ENCODE measurements at places on chromosomes 3 and 15. TPM values are rescaled to one million over a fixed set of nuclear protein-coding genes. Genes with fewer than 3 reads are reported as not detected.
A peak's percentile ranks its signal among the peaks of the same experiment; 100 is the strongest.

- DNase-seq = no peak
Measured at GRCh38 chr15:89068325-89068784, 19.9 kb upstream of the ABHD2 start.

GRCh38 chr3:196431181-196432136 is 768 bp downstream of the UBXN7 start:
- no peak for DNase-seq

GRCh38 chr3:51311055-51311454 is 74.0 kb upstream of the MANF start:
- no peak for DNase-seq

GRCh38 chr3:171569571-171570132 is 109.4 kb upstream of the TNIK start:
- DNase-seq = no peak

The HRH1 gene
- not detected for total RNA-seq

The P3H2 gene
- not detected for total RNA-seq

DNA sequence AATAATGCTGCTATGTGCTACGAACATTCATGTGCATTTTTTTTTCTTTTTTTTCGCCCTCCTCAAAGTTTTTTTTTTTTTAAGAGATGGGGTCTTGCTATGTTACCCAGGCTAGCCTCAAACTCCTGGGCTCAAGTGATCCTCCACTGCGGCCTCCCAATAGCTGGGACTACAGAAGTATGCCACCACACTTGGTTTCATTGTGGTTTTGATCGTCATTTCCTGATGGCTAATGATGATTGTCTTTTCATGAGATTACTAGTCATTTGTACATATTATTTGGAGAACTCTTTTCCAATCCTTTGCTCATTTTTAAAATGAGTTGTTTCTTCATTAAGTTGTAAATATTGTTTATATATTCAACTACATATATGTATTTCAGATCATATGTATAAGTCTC is 48.8 kb downstream of the FBXO22 start:
- no peak for DNase-seq

- DNase-seq = no peak
Measured at GRCh38 chr3:21752749-21753347, 1.8 kb upstream of the ZNF385D start.

GRCh38 chr3:158559504-158559903 is 11.5 kb upstream of the MLF1 start:
- no peak for DNase-seq

- DNase-seq = peak; percentile 53
Measured at GRCh38 chr3:156816091-156816793, 9.9 kb upstream of the LEKR1 start.

The LAMB2 gene
- total RNA-seq = not detected

DNA sequence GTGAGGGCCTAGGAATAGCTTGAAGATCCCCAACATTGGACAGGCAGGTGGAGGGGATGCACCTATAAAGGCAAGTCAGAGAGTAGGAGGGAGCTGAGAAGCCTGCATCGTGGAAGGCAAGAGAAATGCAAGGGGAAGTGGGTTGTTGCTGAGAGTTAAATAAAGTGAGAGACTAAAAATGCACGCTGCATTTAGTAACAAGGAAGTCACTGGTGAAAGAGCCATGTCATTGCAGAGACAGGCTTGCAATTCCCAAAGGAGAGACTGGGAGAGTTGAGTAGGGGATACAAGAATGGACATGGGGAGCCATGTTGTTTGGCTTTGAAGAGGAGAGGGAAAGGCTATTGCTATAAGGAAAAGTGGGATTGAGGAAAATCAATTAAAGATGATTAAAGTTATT is 77.0 kb upstream of the HEG1 start:
- DNase-seq = no peak

The ARPP21 gene
- not detected for total RNA-seq

The RASGRF1 gene
- total RNA-seq = 8.6 TPM
